Activated CD8-positive, alpha-beta memory T cell treated with anti-CD3 and anti-CD28 coated beads, Interleukin-2, amount 50 U/mL, for 4 hours (primary cell): ENCODE measurements at places on chromosomes 12 and 14.

DNA sequence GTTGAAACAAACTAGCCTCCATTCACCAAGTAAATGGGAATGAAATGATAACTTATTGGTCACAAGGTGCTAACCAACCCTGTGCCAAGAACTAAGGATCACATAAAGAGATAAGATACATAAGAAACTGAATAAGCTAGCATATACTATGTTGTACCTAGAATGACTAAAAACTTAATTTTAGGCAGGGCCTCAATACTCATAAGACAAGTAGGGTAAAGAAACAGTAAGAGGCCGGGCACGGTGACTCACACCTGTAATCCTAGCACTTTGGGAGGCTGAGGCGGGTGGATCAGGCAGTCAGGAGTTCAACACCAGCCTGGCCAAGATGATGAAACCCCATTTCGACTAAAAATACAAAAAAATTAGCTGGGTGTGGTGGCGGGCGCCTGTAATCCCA is 17.7 kb downstream of the GDF11 start:
- DNase-seq: no peak

DNA sequence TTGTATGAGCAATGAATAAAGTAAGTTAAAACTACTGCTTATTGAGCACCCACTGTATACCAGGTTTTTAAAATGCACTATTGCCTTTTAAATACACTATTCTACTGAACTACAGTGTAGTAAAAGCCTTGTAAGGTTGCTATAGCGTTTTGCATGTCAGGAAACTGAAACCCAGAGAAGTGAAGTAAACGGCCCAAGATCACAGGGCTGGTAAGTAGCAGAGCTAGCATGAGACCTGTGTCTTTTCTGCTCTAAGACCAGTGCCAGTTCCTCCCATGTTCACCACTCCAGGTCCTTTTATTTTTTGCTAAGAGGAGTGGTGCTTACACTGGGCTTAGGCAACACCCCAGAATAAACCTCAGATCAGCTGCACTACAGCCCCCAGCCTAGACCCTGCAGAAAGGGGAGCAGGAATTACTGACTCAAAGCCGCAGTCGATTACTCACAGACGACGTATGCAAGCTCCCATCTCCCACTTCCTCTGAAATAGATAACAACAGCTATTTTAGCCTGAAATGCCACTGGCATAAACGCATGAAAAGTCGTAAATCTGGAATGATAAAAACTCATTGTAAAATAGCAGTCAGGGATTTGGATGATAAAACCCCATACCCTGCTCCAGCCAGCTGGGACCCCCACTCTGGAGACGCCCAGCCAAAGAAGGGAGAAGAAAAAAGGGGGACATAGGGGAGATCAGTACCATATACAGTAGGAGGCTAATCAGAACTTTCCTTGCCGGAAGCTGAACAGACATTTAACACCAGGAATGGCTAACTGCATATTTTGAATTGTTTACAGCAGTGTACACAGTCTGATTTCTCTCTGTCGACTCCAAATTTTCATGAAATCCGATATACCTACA is 108.3 kb downstream of the NUAK1 start:
- no peak for DNase-seq

DNA sequence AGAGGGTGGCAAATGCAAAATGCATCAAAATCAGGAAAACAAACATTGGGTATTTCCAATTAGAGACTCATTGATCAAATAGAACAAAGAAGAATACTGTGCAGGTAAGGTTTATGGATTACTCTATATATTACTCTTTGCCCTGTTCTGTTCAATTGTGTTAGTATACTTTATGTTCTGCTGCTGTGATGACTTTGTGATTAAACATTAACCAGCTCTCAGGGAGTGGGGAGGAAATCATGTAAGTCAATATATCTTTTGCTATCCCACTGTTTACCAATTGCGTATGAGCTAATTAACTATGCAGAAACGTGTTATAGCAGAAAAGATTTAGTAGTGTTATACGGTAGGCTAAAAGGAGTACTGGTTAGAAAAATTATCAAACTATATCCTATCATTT is 129.4 kb downstream of the PDE3A start:
- no peak for DNase-seq

DNA sequence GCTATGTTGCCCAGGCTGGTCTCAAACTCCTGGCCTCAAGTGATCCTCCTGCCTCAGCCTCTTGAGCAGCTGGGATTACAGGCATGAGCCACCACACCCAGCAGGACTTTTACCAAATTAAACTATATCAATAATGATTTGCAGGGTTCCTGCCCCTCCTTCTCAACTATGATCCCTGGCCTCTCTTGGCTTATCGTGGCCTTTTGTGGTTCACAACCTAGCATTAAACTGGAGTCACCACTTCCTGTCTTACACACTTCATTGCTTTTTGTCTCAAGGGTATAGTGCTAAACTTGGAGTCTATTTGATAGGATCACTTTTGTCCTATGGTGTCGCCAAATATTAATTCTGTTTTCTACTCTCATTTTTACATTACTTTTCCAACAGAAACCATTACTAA is 64.5 kb downstream of the SEC23A start:
- DNase-seq: no peak

DNA sequence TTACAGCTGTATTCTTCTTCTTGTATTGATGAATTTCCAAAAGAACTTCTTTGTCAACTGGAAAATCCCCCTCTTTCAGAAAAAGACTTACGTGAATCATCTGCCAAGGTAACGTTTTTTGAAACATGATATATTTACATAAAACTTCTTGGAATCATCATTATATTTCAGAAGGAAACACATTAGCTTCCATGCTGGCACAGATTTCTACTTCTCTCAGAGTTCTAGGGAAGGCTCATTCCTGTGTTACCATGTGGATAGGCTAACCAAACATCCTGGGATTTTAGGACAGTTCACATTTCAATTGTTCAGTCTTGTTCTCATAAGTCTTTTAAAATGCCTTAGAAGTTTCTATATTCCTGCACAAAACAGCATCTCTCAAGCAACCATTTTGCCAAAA is 120.3 kb upstream of the NEDD1 start:
- DNase-seq: no peak

DNA sequence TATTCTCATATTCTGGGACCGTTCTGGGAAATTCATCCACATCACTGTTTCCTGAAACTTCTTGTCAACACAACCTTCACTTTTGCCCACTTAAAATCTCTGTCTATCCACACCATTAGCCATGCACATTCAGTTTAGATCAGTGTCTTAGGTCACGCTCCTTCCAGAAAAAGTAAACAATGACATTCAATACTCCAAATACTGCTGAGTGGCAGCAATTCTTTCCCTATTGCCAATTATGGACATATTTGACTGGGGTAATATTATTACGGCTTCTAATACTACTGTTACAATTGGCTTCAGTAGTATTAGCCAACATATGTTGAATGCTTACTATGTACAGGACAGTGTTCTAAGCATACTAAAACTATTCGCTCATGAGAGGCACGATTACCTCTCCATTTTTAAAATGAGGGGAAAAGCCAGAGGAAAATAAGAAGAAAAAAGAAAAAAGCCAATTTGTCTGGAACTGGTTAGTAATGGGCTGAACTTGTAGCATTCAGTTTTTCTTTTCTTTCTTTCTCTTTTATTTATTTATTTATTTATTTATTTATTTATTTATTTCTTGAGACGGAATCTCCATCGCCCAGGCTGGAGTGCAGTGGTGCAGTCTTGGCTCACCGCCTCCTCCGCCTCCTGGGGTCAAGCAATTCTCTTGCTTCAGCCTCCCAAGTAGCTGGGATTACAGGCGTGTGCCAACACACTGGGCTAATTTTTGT is 23.4 kb downstream of the LTBR start:
- no peak for DNase-seq

- no peak for DNase-seq
Measured at GRCh38 chr12:68536885-68537485, 73.7 kb upstream of the RAP1B start.
